ENCODE measurements at places on chromosomes 2 and 18. TPM values are rescaled to one million over a fixed set of nuclear protein-coding genes. Genes with fewer than 3 reads are reported as not detected.

NEB gene
- 0.40 TPM for total RNA-seq

SERPINB4 gene
- total RNA-seq, result not detected

ZC3H6 gene
- 8.2 TPM for total RNA-seq

APOB gene
- total RNA-seq, result 0.21 TPM

MFF gene
- total RNA-seq, result 87.2 TPM

PLCL1 gene
- 1.2 TPM for total RNA-seq

PDE11A gene
- total RNA-seq, result 0.05 TPM

DNA sequence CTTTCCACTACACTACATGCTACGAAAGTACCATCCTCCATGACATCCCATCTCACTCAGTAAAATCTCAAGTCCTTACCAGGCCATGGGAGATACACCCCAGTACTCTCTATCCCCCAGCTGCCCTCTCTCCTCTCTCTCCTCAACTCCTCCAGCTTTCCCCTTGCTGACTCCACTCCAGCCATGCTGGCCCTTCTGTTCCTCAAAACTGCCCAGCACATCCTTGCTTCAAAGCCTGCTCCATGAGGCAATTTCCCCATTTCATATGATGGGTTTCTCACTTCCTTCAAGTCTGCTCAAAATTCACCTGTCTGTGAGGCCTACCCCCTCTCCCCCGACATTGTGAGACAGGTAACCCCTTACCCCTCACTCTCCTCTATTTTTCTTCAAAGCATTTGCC is 8.6 kb downstream of the CHN1 start:
- no peak for DNase-seq
- no peak overlapping the region for H3K4me3 ChIP-seq
- H3K36me3 ChIP-seq, result no peaks in the 10 kb centered on the region
- peaks cover 28% of the 10 kb centered on the region for H3K4me1 ChIP-seq
- peaks cover 5% of the 10 kb centered on the region for H3K27me3 ChIP-seq
- H3K27ac ChIP-seq, result peak overlapping the region; percentile 79

DNA sequence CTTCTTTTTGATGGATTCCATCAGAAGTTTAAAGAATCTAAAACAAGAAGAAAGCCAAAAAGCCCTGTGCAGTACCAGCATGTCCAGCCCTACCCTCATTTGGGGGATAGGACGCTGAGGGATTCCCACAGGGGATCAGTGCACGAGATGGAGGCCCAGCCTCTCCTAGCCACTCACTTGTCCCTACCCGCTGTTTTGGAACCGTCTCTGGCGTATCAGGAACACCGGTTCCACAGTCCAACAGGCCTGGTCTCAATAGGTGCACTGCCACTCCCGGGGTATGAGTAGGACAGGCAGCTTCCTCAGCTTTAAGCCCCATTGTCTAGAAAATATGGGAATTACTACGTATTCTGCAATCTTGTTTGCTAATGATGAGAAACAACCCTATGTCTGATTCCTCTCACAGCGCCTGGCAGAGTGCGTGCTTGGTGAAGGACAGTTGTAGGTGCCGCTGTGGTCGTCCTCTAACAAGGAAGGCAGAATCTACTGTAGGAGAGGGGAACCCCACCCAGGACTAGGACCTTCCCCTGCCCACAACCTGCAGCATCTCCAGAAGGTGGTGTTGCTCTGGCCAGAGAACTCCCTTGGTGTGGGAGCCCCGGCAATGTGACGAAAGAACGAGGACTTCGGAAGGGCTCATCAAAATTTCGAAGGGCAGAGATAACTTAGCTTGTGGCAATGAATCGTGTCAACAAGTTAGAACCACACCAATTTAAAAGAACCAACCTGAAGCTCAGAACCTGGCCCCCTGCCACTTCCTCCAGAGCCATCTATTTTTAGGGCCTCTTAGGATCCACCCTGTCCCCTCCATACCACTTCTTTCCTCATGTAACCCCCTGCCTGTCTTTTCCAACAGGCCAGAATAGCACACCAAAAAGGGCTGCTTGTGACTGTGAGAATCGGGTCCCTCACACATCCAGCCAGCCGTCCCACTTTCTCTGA is 71.7 kb downstream of the POLR1A start:
- no peak overlapping the region for H3K4me3 ChIP-seq
- H3K27ac ChIP-seq, result no peak overlapping the region
- peaks cover 46% of the 10 kb centered on the region for H3K4me1 ChIP-seq
- no peaks in the 10 kb centered on the region for H3K27me3 ChIP-seq
- DNase-seq, result no peak

GRCh38 chr2:112749755-112750559 is 14.5 kb downstream of the CKAP2L start:
- peak overlapping the region; percentile 90 for H3K27ac ChIP-seq
- H3K27me3 ChIP-seq, result no peaks in the 10 kb centered on the region
- peak; percentile 93 for DNase-seq
- H3K4me1 ChIP-seq, result peaks cover 40% of the 10 kb centered on the region
- no peaks in the 10 kb centered on the region for H3K36me3 ChIP-seq

GRCh38 chr2:26653207-26654060 is 12.3 kb upstream of the CIB4 start:
- no peak overlapping the region for H3K4me3 ChIP-seq
- no peak overlapping the region for H3K27ac ChIP-seq
- H3K4me1 ChIP-seq, result peaks cover 18% of the 10 kb centered on the region

GRCh38 chr2:12547566-12548170 is 169.1 kb upstream of the TRIB2 start:
- DNase-seq, result no peak
- no peaks in the 10 kb centered on the region for H3K27me3 ChIP-seq
- no peak overlapping the region for H3K4me3 ChIP-seq
- peaks cover 2% of the 10 kb centered on the region for H3K36me3 ChIP-seq
- no peak overlapping the region for H3K27ac ChIP-seq

GRCh38 chr2:241559323-241560161 is 997 bp downstream of the BOK start:
- peak overlapping the region; percentile 75 for H3K4me3 ChIP-seq
- no peaks in the 10 kb centered on the region for H3K36me3 ChIP-seq
- DNase-seq, result no peak
- no peaks in the 10 kb centered on the region for H3K27me3 ChIP-seq

- H3K4me3 ChIP-seq, result no peak overlapping the region
- peaks cover 22% of the 10 kb centered on the region for H3K27me3 ChIP-seq
- no peak for DNase-seq
- no peaks in the 10 kb centered on the region for H3K36me3 ChIP-seq
- peaks cover 9% of the 10 kb centered on the region for H3K4me1 ChIP-seq
Observed at GRCh38 chr18:13191031-13191430, 27.5 kb upstream of the LDLRAD4 start.

DNA sequence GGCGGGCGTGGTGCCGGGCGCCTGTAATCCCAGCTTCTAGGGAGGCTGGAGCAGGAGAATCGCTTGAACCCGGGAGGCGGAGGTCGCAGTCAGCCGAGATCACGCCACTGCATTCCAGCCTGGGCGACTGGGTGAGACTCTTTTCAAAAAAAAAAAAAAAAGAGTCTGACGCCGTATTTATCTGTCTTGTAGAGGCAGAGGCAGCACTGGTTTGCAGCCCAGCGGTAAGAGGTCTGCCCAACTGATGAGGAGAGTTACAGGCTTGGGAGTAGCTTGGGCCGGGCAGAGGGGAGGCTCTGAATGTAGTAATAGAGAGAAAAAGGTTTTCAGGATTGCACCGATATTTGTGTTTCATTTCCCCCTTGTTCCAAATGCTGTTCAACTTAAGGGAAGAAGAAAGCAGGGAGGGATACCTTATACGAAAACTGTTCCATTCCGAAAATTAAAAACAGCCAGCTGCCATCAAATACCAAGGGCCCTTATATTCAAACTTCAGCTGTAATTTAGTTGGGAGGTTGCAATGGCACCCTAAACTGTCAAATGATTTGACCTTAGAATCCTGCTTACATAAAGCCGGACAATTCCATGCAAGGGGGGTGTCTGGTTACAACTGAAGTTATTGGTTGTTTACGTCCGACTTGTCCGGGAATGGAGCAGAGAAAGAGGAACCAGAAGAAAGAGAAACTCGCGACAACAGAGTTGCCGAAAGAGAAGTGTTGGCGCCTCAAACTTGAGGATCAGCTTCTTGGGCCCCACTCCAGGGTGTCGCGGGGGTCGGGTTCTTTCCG is 9.2 kb upstream of the SP9 start:
- H3K4me1 ChIP-seq, result peaks cover 27% of the 10 kb centered on the region
- H3K4me3 ChIP-seq, result peak overlapping the region; percentile 70
- H3K27me3 ChIP-seq, result peaks cover 88% of the 10 kb centered on the region
- no peak for DNase-seq
- peak overlapping the region; percentile 38 for H3K27ac ChIP-seq
- peaks cover 2% of the 10 kb centered on the region for H3K36me3 ChIP-seq

- H3K4me1 ChIP-seq, result peaks cover 24% of the 10 kb centered on the region
- no peak overlapping the region for H3K4me3 ChIP-seq
- no peaks in the 10 kb centered on the region for H3K27me3 ChIP-seq
- H3K27ac ChIP-seq, result no peak overlapping the region
- peaks cover 17% of the 10 kb centered on the region for H3K36me3 ChIP-seq
- no peak for DNase-seq
Observed at GRCh38 chr2:25304321-25304720, 37.4 kb downstream of the DNMT3A start.

DNA sequence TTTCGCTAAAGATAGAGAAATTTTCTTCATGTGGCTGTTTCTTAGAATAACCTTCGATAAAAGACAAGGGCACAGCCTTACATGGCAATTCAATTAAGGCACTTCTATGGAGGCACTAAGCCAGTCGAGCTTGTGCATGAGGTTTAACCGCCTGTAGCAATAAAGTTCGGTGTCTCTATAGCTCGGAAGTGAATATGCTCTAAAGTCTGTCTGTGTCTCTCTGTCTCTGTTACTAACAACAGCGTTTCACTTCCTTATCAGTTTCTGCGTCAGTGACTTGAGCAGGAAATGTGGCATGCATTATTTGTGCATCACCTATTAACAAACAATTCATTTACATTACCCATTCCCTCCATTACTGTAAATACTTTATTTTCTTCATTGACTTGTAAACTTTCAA is 365.1 kb upstream of the NETO1 start:
- peaks cover 4% of the 10 kb centered on the region for H3K27me3 ChIP-seq
- no peak overlapping the region for H3K4me3 ChIP-seq

GRCh38 chr2:160321006-160321405 is 120.9 kb upstream of the ITGB6 start:
- DNase-seq, result no peak
- H3K4me3 ChIP-seq, result no peak overlapping the region
- H3K27me3 ChIP-seq, result no peaks in the 10 kb centered on the region
- peak overlapping the region; percentile 9 for H3K27ac ChIP-seq

- no peaks in the 10 kb centered on the region for H3K4me1 ChIP-seq
- no peaks in the 10 kb centered on the region for H3K36me3 ChIP-seq
- H3K27ac ChIP-seq, result no peak overlapping the region
- no peak overlapping the region for H3K4me3 ChIP-seq
- no peak for DNase-seq
- H3K27me3 ChIP-seq, result peaks cover 16% of the 10 kb centered on the region
Observed at GRCh38 chr2:233115121-233115520, 55.0 kb downstream of the INPP5D start.

DNA sequence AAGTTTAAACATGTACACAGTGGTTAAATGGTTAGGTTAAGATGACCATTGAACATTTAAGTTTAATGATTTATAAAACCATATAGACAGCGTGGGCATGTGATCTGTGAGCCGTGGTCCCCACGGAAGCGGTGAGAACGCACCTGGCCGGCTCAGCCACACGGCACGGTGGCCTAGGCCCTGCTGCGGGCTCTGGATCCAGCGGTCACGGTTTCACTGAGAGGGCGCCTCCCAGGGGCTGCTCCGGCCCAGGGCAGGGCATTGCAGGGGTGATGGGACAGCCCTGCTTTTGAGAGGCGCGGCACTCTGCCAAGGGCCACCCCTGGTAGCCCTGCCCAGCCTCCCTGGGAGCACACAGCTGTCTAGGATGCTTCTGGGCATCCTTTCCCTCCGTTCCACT is 124.9 kb downstream of the RGPD3 start:
- H3K4me1 ChIP-seq, result peaks cover 9% of the 10 kb centered on the region
- H3K27me3 ChIP-seq, result peaks cover 15% of the 10 kb centered on the region
- no peak overlapping the region for H3K4me3 ChIP-seq
- no peak overlapping the region for H3K27ac ChIP-seq
- DNase-seq, result no peak

- no peak overlapping the region for H3K4me3 ChIP-seq
- no peak for DNase-seq
- peaks cover 5% of the 10 kb centered on the region for H3K4me1 ChIP-seq
- H3K27me3 ChIP-seq, result no peaks in the 10 kb centered on the region
Observed at GRCh38 chr18:7038330-7038851, 79.2 kb downstream of the LAMA1 start.

DNA sequence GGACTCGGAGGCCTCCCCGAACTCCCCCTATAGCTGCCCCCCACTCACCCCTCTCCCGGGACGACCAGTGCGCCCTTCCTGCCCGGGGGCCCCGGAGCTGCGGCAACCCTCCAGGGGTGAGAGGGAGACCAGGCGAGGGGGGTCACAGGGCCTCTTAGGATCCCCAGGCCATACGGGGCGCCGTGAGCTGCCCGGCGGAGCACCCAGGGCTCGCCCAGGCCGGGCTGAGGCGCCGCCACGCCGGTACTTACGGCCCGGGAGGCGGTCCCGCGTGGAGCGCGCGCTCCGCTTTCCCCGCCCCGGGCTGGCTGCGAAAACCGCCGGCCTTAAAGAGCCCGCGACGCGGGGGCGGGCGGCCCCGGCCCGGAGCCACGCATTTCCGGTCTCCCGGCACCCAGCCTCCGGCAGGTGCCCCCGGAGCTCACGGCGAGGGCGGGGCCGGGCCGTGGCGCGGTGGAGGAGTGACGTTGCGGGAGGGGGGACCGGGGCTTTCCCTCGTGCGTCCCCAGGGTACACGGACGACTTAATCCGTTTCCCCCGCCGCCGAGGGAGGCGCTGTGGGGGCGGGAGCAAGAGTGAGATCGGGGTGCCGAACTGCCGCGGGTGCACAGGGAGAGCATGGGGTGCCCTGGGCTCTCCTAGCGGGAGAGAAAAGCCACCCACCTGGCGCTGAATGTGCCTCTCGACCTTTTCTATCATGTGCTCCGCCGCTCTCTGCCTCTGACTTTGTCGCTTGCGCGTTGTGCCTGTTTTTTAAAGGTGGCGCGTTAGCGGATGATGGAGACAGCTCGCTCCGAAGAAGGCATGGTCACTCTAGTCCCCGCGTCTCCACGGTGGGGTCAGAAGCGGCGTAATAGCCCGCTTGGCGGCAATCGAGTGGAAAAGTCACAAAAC is at the start of gene METTL21A:
Gene METTL21A, minus strand, starts transcription at position 381 of the 894 bp plus-strand sequence. CDS start 1,019 bp downstream, outside the sequence.
- H3K36me3 ChIP-seq, result peaks cover 11% of the 10 kb centered on the region
- H3K4me3 ChIP-seq, result peak within 1 kb of the TSS; percentile 89
- H3K27me3 ChIP-seq, result no peaks in the 10 kb centered on the region
- peak within 1 kb of the TSS; percentile 92 for H3K27ac ChIP-seq
- DNase-seq, result peak; percentile 92
- peaks cover 27% of the 10 kb centered on the region for H3K4me1 ChIP-seq

Measured in osteocyte (in vitro differentiated cells).